Cortex of kidney (tissue), 1 donor: ENCODE measurements at places on chromosomes 13 and 19.

- DNase-seq = no peak
Measured at GRCh38 chr13:99757756-99758459, 213.7 kb downstream of the ZIC5 start.

GRCh38 chr13:99467764-99468163 lies 33.5 kb upstream of the TM9SF2 start:
- no peak for DNase-seq

DNA sequence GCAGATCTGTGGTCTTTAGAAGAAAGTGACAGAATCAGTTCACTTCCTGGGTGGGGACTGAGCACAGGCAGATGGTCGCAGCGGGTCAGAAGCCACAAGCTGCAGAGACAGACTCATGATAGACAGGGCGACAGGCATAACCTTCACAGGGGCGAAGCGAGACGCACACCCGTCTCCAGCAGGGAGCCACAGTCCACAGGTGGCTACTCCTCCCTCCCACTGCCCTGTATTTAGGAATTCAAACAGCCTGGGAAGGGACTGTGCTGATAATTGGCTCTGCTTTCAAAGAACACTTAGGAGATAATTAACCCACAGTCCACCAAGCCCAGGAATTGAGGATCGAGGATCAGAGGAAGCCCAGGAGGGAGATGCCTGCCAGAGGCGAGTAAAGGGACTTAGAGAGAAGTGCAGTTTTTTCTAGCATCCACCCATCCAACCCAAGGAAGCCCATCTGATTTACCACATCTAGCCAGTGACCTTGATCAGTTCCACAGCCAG lies 23.2 kb downstream of the RFX2 start:
- no peak for DNase-seq

DNA sequence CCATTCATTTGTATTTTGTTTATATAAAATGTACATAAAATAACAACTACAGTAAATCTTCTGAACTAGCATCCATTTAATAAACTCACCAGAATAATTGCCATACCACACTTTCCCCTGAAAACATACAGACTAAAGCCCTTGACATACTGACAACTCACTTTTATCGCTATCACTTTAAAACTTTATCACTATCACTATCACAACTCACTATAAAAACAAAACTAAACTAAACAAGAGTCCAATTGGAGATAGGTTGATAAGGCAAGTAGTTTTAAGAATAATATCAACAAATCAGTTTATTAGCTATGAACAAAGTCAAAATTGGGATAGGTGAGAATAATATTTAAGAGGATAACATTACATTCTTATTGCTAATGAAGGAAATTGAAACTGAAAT lies 108.9 kb downstream of the SLITRK6 start:
- no peak for DNase-seq

DNA sequence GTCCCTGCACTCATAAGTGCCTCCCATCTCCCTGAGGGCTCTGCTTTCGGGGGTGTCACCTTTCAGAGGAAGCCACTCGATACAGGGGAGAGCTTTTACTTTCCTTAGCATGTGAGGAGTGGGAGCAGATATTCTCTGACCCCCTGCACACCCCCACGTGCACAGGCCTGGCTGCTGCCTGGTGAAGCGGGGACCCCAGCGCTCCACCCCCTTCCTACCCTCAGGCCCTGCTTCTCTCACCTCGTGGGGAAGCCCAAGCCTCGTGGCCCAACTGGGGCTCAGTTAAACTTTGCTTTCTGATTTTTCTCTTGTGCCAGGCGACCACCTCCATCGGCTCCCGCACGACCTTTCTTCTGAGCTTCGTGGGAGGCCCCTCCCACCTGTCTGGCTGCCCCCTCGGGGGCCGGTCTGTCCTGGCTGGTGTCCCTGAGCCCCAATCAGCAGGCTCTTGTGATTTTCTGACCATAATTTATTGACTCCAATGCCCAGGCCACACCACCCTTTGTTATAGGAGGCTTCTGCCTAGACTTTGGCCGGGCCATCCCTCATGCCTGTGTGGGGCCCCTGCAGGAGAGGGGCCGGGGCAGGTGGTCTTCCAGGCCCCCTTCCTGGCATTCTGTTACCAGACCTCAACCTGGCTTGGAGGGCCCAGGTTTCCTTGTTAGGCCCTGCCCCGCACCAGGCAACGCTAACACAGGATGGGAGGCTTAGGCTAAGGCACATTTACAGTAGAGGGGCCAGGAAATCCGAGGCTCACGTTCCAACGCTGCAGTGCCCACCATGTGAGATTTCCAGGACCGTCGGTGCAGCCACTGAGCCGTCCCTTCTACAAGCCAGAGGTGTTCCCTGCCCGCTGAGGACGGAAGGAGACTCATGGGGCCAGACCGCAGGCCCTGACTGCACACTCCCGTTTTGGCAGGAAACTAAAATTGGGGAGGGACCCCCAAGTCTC lies 3.7 kb downstream of the TMED1 start:
- DNase-seq = no peak

DNA sequence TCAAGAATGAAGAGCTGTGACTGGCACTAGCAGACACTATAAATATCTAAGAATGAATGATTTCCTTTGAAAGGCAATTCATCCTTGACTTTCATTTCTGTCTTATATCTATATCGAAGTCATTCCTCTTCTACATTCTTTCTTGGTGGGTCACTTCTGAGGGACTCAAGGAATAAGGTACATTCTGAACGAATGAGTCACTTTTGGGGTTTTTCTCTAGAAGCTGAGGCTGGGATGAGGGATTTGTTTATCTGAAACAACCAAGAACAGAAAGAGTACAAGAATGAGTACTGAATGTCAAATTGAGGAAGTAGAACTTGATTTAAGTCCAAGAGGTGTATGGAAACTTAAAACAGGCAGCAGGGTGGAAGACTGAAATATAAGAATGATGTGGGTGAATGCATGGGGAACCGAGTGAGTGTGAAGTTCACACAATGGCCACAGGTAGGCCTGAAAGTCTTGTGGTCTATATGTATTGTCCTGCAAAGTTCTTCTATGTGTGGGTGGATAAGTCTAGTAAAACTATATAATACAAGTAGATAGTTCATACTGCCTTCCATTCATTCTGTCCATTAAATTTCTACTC lies 343.9 kb downstream of the OXGR1 start:
- DNase-seq = no peak

DNA sequence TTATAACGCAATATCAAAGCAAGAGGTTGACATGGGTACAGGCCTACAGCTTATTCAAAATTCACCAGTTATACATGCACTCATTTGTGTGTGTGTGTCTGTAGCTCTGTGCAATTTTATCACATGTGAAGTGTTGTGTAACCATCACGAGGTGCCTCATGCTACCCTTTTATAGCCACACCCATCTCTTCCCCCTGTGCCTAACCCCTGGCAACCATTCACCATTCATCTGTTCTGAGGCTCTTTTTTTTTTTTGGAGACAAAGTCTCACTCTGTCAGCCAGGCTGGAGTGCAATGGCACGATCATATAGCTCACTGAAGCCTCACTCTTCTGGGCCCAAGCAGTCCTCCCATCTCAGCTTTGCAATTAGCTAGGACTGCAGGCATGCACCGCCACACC lies 78.4 kb downstream of the DPF1 start:
- DNase-seq = no peak

- DNase-seq = no peak
Measured at GRCh38 chr13:31846961-31847752, 107.8 kb downstream of the RXFP2 start.

GRCh38 chr13:22903925-22904324 lies 276.9 kb upstream of the SGCG start:
- DNase-seq = no peak

DNA sequence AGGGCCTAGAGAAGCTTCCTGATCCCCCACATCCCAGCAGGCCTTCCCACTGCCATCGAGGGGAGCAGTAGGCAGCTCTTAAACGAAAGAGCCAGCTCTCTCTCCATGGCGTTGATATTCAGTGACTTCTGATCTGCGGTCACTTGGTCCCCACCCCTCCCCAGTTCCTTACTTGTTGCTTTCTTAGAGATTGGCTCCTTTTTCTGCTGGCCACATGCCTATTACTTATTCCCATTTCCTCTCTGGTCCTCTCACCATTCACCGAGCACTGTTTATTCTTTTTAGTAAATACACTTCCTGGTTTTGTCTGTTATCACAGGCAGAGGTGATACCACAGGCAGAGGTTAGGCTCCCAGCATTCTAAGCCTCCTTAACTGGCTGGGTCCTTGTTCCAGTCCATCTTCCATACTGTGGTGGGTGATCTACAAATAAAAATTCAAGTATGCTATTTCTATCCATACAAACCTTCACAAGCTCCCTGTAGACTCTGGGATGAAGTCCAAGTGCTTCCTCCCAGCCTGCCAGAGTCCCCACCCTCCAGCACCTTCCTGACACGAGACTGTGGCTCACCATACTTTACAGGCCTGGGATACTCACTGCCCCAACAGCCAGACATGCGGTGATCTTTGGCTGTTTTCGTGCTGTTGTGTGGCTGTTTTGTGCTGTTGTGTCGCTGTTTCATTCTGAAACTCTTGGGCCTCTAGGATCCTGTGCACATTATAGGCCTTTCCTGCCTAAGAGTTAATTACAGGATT lies 315.9 kb downstream of the ATP8A2 start:
- DNase-seq = no peak

DNA sequence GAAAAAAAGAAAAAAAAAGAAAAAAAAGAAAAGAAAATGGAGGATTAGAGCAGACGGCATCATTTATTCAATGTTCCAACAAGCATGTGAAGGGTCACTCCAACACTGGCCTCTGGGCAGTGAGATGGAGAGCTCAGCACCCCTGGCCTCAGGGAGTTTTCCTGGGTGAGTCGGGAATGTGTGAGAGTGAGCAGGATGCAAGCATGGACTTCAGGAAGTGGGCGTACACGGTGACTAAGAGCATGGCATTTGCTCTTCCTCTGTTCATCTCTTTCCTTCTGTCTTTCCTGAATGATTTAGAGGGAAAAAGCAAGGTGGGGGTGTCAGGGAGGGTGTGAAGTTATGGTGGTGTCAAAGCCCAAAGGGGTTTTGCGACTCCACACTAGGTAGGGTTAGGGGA lies 682 bp upstream of the CABP5 start:
- no peak for DNase-seq

- DNase-seq = no peak
Measured at GRCh38 chr19:8641908-8642547, 11.6 kb downstream of the NFILZ start.

- DNase-seq = no peak
Measured at GRCh38 chr13:79043208-79043607, 362.8 kb downstream of the RBM26 start.

- DNase-seq = no peak
Measured at GRCh38 chr13:101399365-101399764, 16.9 kb downstream of the NALCN start.

- DNase-seq = no peak
Measured at GRCh38 chr13:105774739-105775460, 760.6 kb downstream of the EFNB2 start.
